ENCODE measurements at places on chromosomes 6 and 20.
A peak's percentile ranks its signal among the peaks of the same experiment; 100 is the strongest.

DNA sequence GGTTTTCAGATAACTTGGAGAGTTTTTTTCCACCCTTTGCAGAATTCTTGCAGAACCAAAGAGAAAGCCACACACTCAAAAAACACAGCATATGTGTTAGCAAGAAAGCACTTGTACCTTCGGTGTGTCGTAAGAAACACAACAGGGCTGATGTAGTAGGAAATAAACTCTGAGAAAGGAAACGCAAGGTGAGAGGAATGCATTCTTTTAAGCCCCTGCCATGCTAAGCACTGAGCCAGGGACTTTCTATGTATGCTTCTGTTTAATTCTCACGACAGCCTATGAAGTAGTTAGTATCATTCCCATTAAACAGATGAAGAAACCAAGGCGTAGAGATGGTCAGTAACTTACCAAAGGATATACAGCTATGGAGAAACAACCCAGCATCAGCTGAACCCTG is 23.1 kb downstream of the NEDD9 start:
- DNase-seq, result no peak

DNA sequence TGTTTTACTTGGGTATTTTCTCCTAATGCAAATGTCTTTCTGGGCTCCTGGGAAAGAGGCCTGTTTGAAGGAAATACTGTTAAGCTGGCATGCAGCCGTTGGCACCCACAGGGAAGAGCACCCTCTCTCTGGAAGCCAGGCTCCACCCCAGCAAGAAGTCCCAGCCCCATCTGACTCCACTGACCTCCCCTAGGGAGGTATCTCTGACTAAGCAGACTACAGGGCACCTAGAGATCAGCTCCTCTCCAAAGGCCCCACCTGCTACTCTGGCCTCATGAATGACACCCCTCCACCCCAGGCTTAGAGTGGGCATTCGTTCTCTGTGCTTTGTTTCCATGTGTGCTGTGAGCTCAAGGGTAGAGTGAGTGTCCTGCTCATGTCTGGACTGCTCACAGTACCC is 6.4 kb upstream of the MDGA1 start:
- DNase-seq, result no peak

DNA sequence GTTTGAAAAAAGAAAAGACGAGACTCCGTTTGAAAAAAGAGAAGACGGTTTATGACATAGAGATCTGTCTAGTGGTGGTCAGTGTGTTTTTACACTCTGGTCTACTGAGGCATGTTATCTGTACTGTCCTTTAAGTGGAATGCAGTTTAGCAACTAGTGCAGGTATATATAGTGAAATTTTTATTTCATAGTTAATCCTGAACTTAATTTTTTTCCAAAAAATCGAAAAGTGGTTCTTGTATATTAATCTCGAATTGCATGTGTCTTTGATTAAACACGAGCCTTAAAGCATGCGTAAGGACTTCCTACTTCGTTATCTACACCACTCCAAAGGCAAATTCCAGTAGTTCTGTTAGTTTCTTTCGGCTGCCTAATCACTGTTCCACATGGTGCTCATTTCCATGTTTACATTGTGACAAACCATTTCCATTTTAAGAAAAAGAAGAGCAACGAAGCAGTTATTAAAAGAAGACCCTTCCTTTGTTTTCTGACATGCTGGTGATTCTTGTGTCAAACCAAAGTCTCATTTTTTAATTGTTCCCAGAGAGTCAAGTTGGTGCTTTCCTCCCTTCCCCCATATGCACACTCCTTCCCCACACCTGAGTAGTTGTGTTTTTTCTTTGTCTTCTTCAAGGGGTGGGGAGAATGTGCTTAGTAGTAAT is 2.3 kb downstream of the SNX9 start:
- no peak for DNase-seq

GRCh38 chr20:48659858-48660257 is 167.9 kb downstream of the PREX1 start:
- DNase-seq, result no peak

GRCh38 chr20:61904456-61904855 is 161.2 kb downstream of the TAF4 start:
- no peak for DNase-seq

DNA sequence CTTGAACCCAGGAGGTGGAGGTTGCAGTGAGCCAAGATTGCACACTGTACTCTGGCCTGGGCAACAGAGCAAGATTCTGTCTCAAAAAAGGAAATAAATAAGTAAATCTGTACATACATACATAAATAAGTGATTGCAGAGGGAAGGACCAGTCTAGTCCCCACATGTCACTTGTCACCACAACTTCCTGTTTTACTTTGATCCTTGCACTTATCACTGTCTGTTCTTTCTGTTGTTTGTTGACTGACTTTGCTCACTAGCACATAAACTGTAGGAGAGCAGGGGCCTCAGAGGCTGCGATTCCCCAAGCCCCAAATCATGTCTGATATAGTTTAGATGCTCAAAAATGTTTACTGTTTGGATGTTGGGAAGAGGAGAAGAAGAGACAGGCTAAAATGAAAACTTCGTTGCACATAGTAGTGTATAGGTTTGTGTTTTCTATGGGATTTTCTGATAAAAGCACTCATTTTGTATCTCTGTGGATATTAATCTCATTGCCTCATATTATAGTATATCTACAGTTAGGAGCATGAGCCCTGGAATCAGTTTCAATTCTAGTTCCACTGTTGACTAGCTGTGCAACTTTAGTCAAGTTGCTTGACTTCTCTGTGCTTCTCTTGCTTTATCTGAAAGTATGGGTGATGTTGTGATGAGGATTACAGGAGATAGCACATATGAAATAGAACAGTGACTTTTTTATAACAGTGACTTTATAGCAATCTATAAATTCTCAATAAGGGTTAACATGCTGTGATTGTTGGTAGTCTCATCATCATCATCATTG is 165.0 kb downstream of the TBC1D7 start:
- DNase-seq, result no peak

GRCh38 chr6:94446120-94446519 is 1026.8 kb upstream of the EPHA7 start:
- no peak for DNase-seq

- no peak for DNase-seq
Measured at GRCh38 chr6:48613231-48613949, 502.4 kb upstream of the PTCHD4 start.

DNA sequence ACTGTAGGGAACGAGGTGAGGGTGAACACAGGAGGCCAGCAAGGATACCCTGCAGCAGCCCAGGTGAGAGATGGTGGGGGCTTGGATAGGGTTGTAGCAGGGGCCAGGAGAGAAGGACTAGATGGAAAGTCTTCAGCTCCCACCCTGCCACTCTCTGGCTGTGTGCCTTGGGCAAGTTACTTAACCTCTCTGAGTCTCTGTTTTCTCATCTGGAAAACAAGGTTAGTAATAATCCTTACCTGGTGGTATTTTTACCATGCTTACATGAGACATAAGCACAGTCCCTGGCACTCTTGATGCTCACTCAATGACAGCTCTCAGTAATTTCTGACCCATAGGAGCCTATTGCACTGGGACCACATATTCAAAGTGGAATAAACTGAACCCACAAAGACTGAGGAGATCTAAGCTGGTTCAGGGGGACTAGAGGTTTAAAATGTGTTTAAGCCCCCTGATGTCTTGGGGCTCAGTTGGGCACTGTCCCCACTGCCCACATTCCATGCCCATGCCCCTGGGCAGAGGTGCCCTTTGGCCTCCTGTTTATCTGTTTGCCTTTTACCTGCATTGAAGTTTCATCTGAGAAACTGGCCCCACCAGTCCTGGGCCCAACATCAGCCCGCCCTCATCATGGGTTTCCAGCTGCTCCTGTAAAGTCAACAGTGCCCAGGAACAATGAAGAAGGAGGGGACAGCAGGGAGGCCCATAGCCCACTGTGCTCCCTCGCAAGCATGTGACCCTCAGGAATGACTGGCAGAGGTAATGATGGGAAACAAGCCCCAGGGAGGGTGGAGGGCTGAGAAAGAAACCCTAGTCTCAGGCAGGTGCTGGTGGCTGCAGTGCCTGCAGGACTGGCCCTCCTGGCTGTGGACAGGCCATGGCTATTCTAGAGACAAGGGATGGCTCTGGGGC is 104.0 kb downstream of the VEGFA start:
- DNase-seq, result no peak

- no peak for DNase-seq
Measured at GRCh38 chr6:11761744-11762620, 16.6 kb downstream of the ADTRP start.

DNA sequence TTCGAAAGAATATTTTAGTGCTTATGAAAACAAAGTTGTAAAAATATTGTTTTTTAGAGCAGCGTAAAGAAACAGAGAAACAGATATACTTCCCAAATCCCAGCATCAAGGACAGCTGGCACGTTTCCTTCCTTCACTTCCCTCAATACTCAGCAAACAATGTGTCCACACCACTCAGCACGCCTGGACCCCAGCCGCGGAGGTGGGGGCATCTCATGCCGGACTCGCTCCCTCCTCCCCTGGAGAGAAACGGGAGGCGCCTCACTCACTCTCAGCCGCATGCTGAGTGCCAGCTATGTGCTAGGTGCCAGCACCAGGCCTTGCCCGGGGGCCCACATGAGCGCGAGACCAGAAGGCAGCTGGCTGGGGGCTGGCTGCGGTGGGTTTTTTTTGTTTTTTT is 34.7 kb downstream of the SLC2A4RG start:
- no peak for DNase-seq

- no peak for DNase-seq
Measured at GRCh38 chr6:170137176-170137891, 153.5 kb downstream of the DLL1 start.

- DNase-seq, result peak; percentile 45
Measured at GRCh38 chr6:26550250-26550993, 12.3 kb downstream of the HMGN4 start.
